ENCODE measurements at places on chromosomes 5 and 9.

DNA sequence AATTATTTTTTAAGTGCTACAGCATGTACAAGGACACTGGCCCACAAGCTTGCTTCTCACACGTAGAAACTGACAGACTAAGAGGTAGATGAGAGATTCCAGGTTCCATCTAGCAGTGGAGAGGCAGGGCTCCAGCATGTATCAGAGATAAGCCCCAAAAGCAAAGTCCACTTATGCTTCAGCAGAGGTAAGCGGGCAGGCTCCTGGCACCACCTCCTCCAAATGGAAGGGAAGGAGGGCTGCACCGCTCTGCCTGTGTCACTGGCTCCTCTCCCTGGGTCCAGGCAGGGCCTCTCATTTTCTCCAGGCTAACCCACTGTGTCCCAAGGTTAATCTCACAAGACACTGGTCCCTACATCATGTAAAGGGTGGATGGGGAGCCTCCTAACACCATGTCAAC is 15.9 kb downstream of the GRHPR start:
- no peak for DNase-seq

- DNase-seq: no peak
Measured at GRCh38 chr5:151167022-151167421, 9.4 kb upstream of the ANXA6 start.

DNA sequence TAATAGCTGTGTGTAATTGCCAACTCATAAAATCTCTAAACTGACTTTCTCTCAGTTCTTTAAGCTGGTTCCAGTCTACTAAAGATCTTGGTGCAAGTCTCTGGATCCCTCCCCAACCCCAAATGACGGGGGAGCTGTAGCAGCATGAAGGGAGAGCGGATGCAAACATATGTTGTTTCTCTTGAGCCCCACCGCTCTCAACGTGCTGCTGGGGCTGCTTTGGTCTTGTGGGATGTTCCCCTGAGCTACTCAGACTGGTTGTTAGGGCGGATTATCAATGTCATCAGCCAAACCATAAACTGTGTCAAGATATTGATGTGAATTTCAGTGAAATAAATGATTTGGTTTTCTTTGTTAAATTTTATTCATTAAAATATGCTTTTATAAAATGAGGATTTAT is 40.9 kb upstream of the APC start:
- no peak for DNase-seq

- no peak for DNase-seq
Measured at GRCh38 chr5:103327893-103328292, 69.3 kb downstream of the MACIR start.

DNA sequence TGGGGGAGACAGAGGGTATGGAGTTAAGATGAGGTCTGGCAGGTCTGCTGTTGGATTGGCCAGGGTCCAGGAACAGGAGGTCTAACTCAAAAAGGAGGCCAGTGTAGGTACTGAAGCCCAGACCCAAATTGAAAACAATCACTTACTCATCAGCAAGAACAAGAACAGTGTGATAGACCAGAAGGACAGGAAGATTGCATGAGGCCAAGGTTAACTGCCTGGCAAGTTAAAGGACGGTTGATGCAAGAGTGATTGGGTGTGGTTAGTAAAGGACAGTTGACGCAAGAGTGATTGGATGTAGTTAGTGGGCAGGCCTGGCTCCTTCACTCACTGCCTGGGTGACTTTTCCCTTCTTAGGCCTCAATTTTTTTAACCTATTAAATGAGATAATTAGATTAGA is 132.6 kb downstream of the PDZD2 start:
- no peak for DNase-seq

- DNase-seq: no peak
Measured at GRCh38 chr9:69946800-69947437, 96.7 kb upstream of the MAMDC2 start.

DNA sequence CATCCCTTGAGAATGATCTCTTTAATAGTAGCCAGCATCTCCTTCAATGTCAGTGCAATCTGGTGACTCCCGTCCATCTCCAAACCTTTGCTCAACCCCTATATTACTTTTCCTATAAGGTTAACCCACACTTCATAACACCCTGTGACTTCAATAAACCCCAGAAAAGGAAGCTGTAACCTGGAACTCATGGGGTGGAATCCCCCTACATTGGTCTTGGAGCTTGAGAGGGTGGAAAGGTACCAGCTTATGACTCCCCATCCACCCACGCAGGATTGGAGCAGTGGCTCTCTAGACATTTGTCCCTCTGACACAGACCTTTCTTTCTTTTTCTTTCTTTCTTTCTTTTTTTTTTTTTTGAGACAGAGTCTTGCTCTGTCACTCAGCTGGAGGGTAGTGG is 54.7 kb upstream of the ZFR start:
- no peak for DNase-seq

DNA sequence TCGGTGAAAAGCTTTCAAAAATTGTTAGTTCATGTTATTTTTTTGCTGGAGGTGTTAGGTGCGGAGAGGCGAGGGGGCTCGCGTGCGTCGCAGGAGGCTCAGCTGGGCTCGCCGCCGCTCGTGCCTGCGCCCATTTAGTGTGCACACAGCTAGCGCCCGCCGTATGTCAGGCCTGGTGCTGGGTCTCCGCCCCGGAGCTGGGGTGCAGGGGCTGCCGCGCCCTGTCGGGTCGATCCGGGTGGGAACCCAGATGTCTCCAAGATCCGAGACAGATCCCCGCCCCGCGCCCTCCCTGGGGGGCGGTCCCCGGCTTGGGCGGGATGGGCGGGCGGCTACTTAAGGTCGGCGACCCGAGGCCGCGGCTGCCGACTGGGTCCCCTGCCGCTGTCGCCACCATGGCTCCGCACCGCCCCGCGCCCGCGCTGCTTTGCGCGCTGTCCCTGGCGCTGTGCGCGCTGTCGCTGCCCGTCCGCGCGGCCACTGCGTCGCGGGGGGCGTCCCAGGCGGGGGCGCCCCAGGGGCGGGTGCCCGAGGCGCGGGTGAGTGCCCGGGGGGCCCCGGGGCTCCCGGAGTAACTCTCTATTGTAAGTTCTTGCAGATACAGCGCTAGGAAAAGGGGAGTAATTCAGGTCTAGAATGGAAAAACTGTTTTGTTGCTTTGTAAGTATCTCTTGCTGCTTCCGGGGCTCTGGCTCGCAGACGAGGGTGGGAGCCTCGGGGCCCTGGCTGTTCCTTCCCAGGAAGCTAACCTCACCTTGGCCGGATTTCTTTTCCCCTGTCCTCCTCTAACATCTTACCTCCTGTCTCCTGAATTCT is 31.7 kb downstream of the GSN start:
- no peak for DNase-seq

DNA sequence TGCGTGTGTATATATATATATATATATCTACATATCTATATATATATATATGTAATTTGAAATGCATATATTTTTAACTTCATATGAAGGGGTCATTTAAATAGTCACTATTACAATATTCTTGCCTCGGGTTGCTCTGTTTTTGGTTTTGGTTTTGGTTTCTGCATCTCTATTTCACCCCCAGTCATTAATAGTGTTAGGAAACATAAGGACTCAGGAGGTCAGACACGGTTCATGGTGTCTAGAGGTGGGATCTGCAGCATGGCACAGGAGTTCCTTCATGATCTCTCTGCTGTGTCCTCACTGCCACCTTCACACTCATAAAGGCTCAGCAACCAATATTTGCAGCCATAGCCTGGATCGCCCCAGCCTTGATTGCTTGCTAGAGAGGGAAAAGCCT is 16.6 kb downstream of the C5orf58 start:
- no peak for DNase-seq

DNA sequence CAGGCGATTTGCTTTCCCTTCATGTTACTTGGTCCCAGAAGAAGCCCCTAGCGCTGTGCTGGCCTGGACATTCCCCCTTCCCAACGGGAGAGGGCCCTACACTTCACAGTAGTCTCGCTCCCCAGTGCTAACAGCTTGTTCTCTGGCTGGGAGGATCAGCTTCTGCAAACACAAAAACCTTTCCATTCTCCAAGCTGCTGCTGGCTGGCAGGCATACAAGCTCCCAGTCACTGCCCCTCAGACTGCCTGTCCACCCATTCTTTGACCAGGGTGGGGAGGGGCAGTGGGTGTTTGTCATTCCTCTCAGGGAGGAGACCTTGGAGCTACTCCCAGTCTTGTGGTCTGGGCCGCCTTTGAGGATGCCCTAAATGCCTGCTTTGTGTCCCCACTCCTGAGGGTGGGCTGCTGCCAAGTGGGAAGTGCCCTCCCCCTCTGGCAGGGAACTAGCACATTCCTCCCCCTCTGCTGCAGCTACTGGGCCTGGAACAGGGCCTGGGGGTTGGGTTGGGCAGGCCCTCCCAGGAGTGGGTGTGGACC is 20.8 kb downstream of the ENHO start:
- no peak for DNase-seq

GRCh38 chr5:67160985-67161384 is 35.6 kb downstream of the CD180 start:
- no peak for DNase-seq

DNA sequence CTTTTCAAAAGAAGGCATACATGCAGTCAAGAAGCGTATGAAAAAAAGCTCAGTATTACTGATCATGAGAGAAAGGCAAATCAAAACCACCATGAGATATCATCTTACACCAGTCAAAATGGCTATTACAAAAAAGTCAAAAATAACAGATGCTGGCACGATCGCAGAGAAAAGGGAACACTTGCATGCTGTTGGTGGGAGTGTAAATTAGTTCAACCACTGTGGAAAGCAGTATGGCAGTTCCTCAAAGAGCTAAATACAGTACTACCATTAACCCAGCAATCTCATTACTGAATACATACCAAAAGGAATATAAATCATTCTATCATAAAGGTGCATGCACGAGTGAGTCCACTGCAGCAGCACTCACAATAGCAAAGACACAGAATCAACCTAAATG is 24.5 kb downstream of the RETREG1 start:
- no peak for DNase-seq

- no peak for DNase-seq
Measured at GRCh38 chr9:78860801-78861475, 564.0 kb downstream of the PSAT1 start.

GRCh38 chr5:135456238-135457099 is 4.3 kb upstream of the TIFAB start:
- no peak for DNase-seq

DNA sequence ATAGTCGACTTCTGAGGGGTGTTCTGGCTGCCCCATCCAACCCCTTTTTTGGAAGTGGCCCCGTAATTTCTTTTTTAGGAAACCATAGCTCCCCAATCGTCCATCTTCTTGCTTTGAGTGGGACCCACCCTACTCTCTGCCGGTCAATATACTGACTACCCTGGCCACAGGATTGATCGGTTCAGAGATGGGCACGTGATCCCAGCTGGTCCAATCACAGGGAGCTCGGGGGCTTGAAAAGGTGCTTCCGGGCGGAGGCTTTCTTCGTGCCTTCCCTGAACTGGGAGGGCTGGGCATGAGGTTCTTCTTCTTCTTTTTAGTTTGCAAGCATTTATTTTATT is 78.7 kb upstream of the SH3PXD2B start:
- DNase-seq: no peak

DNA sequence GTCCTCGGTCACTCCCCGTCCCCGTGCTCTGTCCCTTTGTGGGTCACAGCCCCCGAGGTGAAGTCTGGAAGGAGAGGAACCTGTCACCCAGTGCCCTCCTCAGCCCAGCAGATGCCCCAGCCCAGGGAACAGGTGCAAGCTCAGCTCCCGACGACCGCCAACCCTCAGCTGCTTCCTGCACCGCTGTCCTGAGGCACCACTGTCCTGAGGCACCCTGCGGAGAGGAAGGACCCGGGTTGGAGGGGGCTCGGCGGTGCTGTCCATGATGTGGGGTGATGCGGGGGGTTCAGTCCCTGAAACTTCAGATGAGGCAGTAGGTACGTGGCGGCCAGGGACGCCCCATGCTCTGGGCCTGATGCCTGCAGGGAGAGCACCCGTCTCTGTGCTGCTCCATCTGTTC is 81.4 kb downstream of the COL5A1 start:
- no peak for DNase-seq

GRCh38 chr9:79233542-79233941 is 338.2 kb upstream of the TLE4 start:
- DNase-seq: no peak

DNA sequence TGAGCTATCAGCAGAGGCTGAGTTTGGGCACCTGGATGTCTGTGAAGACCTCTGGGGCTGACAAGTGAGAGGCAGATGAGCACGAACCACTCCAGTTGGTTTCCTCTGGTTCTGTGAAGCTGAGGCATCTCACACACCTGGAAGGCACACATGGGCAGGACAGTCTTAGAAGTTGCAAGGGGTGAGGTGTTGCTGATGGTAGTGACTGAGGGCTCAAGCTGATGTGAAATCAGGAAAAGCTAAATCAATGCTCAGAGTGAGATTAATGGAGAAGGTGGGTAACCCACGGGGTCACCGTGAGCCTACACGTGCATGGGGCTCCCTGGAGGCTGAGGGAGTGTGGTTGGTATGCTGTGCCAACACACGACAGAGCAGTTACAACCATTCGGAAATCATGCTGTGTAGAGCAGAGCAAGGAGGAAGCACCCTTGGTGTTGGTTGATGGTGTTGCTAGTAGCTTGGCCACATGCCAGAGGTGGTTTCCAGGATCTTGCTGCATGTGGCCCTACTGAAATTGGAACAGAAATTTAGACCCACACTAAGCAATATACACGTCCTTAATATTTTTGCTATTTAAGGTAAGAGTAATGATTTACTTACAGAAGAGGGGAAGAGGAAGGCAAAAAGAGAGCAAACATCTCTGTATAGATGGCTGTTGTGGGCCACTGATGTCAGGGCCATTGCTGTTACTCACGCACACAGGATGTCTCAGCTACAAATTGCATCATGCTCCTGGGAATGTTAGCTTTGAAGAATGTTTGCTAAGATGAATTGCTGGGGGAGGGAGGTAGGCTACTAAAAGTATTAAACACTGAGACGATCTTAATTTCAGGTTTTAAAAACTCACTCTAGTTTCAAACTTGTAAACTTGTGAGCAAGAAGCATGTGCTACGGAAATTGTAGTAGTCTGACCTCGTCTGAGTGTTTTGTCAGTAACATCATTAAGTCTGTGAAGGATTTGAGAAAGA is 170.5 kb downstream of the ARHGEF28 start:
- DNase-seq: no peak

DNA sequence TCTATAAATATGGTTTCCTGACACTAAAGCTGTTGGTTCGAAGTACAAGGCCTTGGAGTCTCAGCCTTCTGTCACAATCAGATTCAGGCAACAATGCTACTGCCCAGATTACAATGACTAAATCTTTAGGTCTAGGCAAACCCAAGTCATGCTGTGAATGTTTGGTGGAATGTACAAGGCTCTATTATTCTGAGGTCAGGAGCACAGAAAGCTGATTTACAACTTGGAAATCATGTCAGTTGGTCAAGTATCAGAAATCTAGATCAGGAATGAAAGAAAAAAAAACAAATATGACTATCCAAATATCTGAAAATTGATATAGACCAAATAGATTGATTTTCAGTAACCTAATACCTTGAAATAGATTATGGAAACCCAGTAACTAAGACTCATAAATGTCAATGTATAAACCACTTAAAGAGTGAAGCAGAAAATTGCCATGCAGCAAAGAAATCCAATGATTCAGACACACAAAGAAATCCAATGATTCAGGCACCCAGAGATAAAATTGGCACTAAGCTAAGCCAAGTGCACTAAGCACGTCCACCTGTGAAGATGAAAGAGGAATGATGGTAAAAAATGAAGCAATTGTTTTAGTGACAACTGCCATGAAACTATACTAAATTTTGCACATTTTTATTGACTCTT is 588.0 kb upstream of the TUSC1 start:
- DNase-seq: no peak
